Stimulated activated CD8-positive, alpha-beta memory T cell treated with anti-CD3 and anti-CD28 coated beads, Interleukin-7, amount 100 ng/mL, for 1 hour (primary cell): ENCODE measurements at places on chromosomes 2 and 18.

GRCh38 chr2:100036793-100037192, 105.6 kb downstream of the AFF3 start:
- DNase-seq = no peak

DNA sequence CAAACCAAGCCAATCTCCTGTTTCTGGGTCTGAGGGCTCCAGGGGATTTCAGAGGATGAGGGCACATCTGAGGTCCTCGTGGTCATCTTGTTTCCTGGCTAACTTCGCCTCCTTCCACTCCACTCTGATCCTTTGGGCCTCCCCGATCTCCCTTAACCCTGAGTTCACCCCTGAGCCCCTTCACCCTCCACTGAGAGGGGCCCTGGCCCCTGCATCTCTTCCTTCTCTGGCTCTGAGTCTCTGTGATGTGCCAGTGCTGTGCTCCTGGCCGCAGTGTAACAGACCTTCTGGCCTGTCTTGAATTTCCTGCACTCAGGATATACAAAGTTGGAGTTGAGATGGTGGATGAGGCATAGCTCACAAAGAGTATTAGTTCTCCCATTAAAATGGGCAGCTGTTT, 84.7 kb upstream of the BOD1L2 start:
- no peak for DNase-seq

GRCh38 chr2:220493871-220494525, 866.6 kb downstream of the SLC4A3 start:
- no peak for DNase-seq

GRCh38 chr18:24112464-24112863, 26.4 kb upstream of the CABYR start:
- no peak for DNase-seq

DNA sequence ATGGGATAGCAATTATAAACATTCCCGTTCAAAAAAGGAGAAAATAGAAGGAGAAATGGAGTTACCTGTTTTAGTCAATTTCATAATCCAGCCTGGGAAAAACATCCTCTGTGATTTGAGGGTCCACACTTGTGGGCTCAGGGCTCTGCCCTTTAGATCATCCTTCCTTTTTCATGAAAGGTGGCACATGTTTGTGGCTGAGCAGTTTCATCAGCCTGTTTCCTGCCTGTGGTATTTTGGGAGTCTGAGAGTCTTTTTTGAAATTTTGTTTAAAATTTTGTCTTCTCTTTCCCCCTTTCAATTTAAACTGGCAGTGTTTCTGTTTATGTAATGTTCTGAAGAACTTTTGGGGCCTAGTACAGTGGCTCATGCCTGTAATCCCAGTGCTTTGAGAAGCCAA, 84.0 kb downstream of the KIAA1328 start:
- DNase-seq = no peak

GRCh38 chr2:161379740-161380139, 36.4 kb upstream of the TBR1 start:
- no peak for DNase-seq

DNA sequence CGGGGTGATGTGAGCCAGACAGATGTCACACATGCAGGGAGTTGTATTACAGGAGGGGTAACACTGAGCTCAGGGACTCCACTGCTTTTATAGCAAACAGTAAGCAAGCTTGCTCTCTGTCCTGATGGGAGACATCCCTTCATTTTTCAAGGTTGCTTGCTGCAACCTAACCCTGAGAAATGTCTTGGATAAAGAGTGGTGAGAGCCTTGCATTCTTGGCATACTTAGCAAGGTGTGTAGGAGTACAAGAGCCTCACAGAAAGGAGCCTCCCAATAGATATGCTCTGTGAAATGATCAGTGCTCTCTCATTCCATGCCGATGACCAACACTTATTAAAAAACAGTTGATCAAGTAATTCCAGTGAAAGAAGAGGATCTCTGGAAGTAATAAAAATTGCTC, 8.1 kb downstream of the PFN4 start:
- DNase-seq = no peak

GRCh38 chr2:24843330-24843860, 50.2 kb downstream of the CENPO start:
- no peak for DNase-seq

DNA sequence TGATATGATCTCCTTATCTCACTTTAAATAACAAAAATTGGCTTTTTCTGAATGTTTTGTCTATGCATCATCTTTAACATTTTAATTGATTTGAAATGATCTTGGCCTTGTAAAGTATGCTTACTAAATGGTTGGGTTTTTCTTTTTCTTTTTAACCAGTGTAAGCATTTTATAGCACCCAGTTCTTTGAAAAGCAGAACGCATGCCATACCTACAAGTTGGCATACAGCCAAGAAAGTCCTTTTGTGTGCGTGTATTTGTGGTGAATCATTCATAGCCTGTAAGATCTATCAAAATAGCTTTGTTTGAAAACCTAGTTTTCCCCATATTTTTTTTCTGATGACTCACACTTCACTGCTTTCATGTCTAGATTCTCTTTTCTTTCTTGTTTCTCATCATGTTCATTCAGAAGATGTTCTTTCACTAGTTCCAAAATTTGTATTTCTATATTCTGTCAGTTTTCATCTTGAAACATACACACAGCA, 4.1 kb upstream of the VRK2 start:
- no peak for DNase-seq

DNA sequence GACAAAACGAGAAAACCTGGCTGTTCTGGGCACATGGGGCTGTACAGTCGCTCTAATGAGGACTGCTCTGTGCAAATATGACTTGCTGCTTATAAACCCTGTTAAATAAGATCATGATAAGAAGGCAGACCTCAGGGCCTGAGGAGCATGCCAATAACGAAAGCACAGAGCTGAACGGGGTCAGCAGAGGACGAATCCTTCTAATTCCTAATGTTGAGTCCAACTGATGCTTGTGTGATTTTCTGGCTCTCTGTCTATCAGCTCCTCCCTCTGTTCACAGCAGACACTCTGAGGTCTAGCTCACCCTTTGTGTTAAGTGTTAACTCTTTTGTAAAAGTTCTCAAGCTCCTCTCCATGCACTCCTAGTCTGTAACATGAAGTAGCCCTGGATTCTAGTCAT, 167.2 kb upstream of the REV1 start:
- DNase-seq = no peak

- DNase-seq = no peak
Observed at GRCh38 chr2:176781570-176782217, 430.9 kb upstream of the HNRNPA3 start.
